Lower lobe of right lung (tissue), 2 donors: ENCODE measurements at places on chromosomes 13 and 19. TPM values are rescaled to one million over a fixed set of nuclear protein-coding genes. Genes with fewer than 3 reads are reported as not detected.

- H3K4me3 ChIP-seq = no peak overlapping the region
- no peaks in the 10 kb centered on the region for H3K36me3 ChIP-seq
- no peaks in the 10 kb centered on the region for H3K27me3 ChIP-seq
- no peak for DNase-seq
Observed at GRCh38 chr13:35514061-35514477, 37.6 kb upstream of the MAB21L1 start.

Gene CHAMP1
- total RNA-seq = 19.3 TPM

Gene CAPN12
- total RNA-seq = 18.2 TPM

DNA sequence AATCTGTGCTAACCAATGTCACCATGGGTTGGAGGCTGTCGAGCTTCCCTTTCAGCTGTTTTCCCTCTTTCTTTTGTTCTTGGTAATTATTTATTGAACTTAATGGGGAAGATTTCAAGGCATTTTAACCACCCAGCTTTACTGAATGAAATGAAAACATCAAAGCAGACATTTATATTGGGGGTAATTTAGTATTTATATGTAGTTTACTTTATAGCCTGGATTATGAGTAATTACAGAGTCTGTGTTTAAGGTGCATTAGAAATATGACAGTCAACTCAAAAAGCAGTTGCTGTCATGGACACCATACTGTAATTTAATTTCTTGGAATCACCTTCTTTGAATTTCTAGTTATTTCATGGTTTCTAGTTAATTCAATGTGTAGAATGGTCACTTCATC is 42.0 kb downstream of the TNFRSF19 start:
- H3K27ac ChIP-seq = no peak overlapping the region
- H3K36me3 ChIP-seq = no peaks in the 10 kb centered on the region
- H3K27me3 ChIP-seq = no peaks in the 10 kb centered on the region
- no peak overlapping the region for H3K4me3 ChIP-seq
- H3K4me1 ChIP-seq = peaks cover 36% of the 10 kb centered on the region
- DNase-seq = no peak

- H3K4me3 ChIP-seq = no peak overlapping the region
- H3K36me3 ChIP-seq = no peaks in the 10 kb centered on the region
- no peaks in the 10 kb centered on the region for H3K27me3 ChIP-seq
- DNase-seq = no peak
- no peak overlapping the region for H3K27ac ChIP-seq
- H3K4me1 ChIP-seq = peaks cover 4% of the 10 kb centered on the region
Observed at GRCh38 chr19:33864311-33864850, 67.7 kb downstream of the KCTD15 start.

DNA sequence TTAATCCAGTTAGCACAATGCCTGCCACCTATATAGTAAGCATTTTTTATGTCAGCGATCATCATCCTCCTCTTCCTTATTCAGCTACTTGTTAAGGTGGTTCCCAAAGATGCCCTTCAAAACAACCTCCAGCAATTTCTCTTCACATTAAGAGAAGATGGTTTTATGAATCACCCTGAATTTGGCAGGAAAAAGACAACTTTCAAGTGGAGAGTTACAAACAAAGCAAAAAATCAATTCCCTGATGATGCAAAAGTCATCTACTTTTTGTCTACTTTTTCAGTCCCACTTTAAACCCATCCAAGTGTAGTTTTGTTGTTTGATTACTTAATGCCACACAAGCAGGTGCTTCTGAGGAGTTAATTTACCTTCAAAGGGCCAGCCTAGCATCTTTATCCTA is 139.1 kb upstream of the SERP2 start:
- H3K27ac ChIP-seq = peak overlapping the region; percentile 5
- peaks cover 48% of the 10 kb centered on the region for H3K4me1 ChIP-seq
- no peaks in the 10 kb centered on the region for H3K36me3 ChIP-seq
- no peak for DNase-seq
- no peak overlapping the region for H3K4me3 ChIP-seq

Gene C1QTNF9B
- total RNA-seq = not detected

- no peak overlapping the region for H3K4me3 ChIP-seq
- H3K27ac ChIP-seq = no peak overlapping the region
- DNase-seq = no peak
- H3K27me3 ChIP-seq = no peaks in the 10 kb centered on the region
- H3K36me3 ChIP-seq = no peaks in the 10 kb centered on the region
Observed at GRCh38 chr19:19409631-19410030, 4.2 kb downstream of the GATAD2A start.
